BJ (cell line): ENCODE measurements at places on chromosomes 6 and 20. TPM values are rescaled to one million over a fixed set of nuclear protein-coding genes. Genes with fewer than 3 reads are reported as not detected.

BPIFA3 gene
- polyA plus RNA-seq: not detected in 2 replicates

FAM209B gene
- 0.33 TPM in 1 of 2 replicates, not detected in the other for polyA plus RNA-seq

WFDC2 gene
- polyA plus RNA-seq: not detected in 2 replicates

BCL2L1 gene
- 73.2 and 90.7 TPM in 2 replicates for polyA plus RNA-seq

GRCh38 chr6:41430875-41431274 is 95.5 kb downstream of the NCR2 start:
- DNase-seq: no peak

MAPK13 gene
- polyA plus RNA-seq: 2.8 and 3.8 TPM in 2 replicates

DNA sequence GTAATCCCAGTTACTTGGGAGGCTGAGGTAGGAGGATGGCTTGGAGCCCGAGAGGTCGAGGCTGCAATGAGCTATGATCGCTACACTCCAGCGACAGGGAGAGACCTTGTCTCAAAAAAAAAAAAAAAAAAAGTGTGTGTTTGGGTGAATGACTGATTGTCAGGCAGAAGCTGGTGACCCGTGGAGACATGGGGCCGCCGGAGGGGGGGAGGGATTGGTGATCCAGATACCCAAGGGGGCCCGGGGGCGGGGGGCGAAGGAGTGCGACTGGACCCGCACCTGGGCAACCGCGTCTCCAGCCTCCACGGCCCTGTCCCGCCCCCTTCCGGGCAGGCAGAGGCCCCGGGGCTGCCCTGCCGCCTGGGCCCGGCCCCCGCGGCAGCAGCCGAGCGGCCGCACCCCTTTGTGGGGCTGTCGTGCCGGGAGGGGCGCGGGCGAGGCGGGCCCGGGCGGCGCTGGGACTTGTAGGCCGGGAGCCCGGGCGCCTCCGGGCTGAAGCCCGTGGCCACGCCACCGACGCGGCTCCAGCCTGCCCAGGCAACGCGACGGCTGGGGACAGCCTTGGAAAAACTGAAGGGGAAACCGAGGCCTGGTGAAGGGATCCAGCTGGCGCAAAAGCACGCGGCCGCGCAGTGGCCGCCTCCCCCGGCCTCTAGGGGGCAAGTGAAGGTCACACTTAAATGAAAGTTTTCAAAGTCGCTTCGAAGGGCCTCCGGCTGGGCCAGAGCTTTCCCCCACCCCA is 2.1 kb upstream of the RBM38 start:
- peak; percentile 3 for DNase-seq

VNN1 gene
- not detected in 2 replicates for polyA plus RNA-seq

- DNase-seq: no peak
These were observed 56.1 kb upstream of the THEMIS start for GRCh38 chr6:127956956-127957355.

- DNase-seq: no peak
These were observed 20.3 kb downstream of the PRDM1 start for GRCh38 chr6:106106276-106107042.

LRP11 gene
- 26.3 and 32.6 TPM in 2 replicates for polyA plus RNA-seq

LY6G6C gene
- polyA plus RNA-seq: not detected in 2 replicates

- no peak for DNase-seq
These were observed 3.2 kb upstream of the RFPL4B start for GRCh38 chr6:112343977-112344376.

DNA sequence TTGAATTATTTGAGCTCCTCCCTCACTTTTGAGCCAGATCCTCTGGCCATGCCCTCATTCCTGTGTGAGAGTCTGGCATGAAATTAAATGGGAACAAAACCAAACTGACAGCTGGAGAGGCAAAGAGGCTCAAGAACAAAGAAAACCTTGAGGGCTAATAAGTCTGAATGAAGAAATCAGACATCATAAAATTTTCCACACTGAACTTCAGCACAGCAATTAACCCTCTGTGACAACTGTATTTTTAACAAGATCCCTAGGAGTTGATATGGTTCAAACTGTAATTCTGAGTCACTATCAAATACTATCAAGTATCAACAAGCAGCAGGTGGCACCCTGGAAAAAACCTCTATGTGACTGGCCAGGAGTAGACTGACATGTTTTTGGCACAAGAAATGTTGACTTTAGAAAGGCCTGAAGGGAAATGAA is 109.4 kb upstream of the EMILIN3 start:
- DNase-seq: peak; percentile 68

NKAIN2 gene
- polyA plus RNA-seq: not detected in 2 replicates

DNA sequence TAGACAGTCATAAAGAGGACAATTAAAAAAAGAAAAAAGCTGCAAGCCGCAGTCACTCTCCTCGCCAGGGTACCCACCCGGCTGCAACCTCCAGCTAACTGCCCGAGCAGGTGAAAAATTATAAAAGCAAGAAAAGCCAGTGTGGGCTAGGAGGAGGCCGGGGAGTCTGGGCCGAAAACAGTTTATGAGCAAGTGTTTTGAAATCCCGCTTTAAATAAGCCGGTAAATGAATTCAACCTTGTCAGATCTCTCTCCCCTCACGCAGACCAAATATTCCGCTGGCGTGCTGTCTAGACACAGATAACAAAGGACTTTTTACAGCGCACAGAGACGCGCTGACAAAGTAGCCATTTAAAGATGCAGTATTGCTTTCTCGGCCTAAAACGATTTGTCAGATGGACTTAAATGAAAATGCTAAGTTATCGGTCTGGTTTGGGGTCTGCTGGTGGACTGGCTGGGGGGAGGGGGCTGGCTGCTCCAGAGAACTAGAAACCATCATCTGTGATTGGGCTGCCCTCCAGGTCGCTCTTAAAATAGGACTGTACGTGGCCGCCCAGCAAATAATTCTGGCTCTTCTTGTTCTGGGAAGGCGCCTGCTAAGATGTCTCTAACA is 24.6 kb downstream of the PMEPA1 start:
- DNase-seq: no peak

RAB23 gene
- polyA plus RNA-seq: 20.6 and 51.0 TPM in 2 replicates

DNA sequence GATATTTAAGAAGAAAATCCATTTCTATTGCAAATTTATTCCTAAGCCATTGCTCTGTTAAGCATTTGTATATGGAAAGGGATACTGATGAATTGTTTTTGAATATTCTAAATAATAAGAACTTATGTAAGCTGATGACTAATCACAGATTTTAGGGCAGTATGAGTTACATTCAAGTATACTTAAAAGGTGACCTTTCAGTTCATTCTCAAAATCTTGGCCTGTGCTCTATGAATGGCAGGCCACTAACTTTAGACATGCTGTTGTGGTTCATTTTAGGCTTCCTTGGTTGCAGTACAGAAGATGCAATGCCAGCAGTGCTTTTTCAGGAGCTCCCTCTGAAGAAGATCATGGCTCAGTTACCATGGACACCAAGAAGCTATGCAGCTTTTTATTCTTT is 380.4 kb downstream of the CENPW start:
- DNase-seq: no peak

GRCh38 chr6:54096811-54097210 is 14.4 kb upstream of the MLIP start:
- DNase-seq: no peak
